Stimulated activated CD4-positive, alpha-beta T cell treated with anti-CD3 and anti-CD28 coated beads, Interleukin-1b, Interleukin-23, amount 100 ng/mL, for 1 hour (primary cell): ENCODE measurements at places on chromosomes 12 and 14.

- DNase-seq: no peak
Observed at GRCh38 chr12:93198086-93198485, 179.6 kb upstream of the NUDT4 start.

- DNase-seq: no peak
Observed at GRCh38 chr12:54411391-54412241, 7.5 kb downstream of the ITGA5 start.

DNA sequence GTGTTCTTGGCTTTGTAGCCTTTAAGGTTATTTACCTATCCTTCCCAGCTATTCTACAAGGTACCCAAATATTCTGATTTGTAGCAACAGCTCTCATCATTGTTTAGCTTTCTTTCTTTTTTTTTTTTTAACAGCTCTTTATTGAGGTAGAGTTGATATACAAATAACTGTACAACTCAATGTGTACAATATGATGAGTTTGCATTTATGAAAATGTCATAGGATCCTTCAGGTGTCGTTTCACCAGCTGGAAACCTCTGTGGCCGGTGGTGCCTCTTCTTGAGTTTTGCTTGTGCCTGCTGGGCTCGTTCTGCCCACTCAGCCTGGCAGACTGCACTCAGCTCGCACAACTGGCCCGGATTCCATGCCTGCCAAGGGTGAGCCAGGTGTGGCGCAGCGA lies 26.9 kb upstream of the TBPL2 start:
- no peak for DNase-seq

- DNase-seq: no peak
Observed at GRCh38 chr12:107510211-107510610, 175.4 kb upstream of the PWP1 start.

DNA sequence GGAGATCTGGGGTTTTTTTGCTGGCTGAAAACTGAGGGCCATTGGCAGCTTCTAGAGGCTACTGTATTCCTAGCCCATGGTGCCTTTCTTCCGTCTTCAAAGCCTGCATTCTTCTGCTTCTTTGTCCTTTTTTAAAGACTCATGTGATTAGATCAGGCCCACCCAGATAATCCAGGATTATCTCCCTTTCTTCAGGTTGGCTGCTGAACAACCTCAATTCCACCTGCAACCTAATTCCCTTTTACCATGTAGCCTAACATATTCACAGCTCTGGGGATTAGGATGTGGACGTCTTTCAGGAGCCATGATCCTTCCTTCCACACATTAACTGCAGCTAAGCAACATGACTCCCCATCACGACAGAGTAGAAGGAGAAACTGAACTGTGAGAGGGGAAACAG lies 985.5 kb downstream of the DIO2 start:
- DNase-seq: no peak

DNA sequence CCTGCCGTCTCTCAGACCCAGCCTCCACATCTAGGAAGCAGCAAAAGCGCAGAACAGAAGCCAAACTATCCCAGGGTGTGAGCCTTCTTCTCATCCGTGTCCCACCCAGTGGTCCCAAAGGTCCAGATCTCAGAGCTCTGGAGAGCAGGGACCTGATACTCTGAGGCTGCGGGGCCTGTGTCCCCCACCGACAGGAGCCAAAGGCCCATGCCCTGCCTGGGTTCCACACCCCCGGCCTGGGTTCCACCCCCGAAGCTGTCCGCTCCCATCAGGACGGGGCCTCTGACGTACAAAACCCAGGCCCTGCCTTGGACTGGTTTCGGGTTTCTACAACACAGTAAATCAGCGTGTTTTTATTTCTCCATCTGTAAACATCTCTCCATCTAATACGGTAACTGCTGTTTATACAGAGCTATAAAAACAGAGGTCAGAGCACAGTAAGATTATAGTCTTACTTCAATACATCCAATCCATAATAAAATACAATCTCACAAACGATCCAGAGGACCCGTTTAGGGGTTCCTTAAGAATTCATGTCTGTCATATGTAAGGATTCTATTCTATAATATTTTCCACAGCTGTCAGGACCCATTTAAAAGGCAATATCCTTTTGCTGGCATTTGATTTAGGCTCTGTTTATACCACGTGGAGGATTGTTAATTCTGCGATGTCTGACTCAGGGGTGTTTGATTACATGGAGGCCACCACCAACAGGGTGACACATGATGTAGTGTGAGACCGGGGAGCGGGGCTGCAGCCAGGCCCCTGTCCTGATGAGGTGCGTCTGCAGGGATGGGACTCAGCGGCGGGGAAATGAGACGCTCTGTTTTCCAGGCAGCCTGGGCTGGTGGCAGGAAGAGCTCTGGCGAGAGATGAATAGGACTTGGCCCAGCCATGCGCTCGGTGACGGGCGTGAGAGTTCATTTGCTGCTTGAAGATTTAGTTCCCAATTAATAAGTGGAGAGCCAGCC lies 110.3 kb downstream of the DICER1 start:
- DNase-seq: no peak
